DMS79 treated with DMSO at 0.1 percent for 48 hours (cell line): ENCODE measurements at places on chromosomes 1 and 21.

DNA sequence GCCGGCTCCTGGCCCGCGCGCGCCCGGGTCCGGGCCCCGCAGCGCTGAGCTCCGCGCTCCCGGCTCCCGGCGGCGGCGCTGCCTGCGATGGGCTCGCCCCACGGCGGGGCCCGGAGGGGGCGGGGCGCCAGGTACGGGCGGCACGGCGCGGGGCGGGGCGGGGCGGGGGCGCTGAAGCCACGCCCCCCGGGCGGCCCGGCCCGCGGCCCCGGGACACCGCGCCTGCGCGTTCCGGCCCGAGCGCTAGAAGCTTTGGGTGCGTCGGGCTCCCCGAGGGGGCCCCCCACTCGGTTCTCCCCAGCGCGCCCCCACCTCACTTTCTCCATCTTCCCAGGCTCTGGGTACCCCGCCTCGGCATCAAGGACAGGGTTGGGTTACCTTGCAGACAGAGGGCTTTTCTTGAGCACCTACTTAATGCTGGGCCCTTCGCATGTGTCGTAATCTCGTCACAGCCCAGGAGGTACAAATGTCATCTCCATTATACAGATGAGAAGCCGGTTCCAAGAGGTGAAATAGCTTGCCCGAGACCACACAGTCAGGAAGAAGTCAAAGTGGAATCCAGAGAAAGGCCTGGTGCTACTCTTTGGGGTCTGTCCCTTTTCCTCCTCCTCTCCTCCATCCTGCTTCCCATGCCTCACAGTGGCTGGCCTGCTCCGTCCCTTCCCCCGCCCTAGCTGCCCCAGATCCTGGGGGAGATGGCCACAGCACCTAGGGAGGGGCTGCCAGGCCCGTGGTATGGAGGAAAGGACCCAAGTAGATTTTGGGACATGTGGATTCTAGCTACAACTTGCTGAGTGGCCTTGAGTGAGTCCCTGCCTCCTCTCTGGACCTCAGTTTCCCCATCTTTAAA is 46.5 kb downstream of the RAP1GAP start:
- DNase-seq: no peak

- no peak for DNase-seq
Measured at GRCh38 chr1:8662380-8663072, 154.9 kb downstream of the RERE start.

DNA sequence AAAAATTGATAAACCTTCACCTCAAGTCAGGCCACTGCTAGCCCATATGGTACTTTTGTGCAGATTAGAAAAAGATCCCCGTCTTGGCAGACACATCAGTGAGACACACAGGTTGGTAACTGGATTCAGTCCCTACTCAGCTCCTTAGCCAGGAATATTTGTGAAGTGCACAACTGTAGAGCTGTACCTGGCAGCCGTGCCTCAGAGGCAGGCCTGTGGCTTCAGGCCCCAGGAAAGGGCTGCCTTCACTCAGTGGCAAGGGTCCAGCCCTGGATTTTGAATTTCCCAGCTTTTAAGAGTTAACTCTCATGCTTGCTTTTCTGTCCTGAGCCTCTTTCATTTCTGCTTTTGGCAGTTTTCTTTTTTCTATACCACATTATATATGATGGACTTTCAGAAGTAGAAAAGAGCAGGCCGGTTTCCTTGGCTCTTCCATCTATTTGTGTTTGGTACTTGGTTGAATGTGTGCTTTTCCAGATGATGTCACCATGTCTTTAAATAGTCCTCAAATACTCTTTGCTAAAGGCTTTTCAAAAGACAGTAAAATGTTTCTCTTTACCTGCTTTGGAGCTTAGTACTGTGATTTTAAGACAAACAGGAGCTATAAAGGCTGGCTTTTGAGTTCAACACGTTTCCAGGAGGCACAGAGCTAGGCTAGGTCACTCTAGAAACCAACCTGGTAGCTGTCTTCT is 186.6 kb downstream of the AK5 start:
- no peak for DNase-seq

DNA sequence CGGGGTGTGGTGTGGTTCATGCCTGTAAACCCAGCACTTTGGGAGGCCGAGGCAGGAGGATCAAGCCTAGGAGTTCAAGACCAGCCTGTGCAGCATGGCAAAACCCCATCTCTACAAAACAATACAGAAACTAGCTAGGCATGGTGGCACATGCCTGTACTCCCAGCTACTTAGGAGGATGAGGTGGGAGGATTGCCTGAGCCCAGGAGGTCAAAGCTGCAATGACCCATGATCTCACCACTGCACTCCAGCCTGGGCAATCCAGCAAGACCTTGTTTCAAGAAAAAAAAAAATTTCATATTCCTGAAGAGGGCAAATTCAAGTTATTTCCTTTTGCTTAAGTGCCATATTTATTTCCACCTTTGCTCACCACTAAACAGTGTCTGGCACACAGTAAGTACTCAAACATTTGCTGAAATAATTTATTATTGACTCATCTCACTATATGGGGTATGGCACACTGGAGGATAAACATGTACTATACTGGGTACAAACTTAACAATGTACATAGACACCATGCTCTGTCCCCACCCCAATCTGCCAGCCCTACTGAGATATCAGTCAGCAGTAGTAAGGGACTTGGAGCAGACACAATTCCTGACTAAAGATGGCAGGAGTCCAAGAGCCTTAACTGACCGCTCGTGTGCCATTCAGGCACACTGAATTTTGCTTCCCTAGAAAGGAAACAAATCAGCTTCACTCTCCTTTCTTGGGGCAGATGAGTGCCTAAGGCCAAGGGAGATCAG is 15.5 kb downstream of the MEAF6 start:
- DNase-seq: no peak

GRCh38 chr1:101291562-101292380 is 55.0 kb downstream of the S1PR1 start:
- DNase-seq: no peak

GRCh38 chr1:29397256-29397590 is 160.9 kb downstream of the PTPRU start:
- DNase-seq: no peak

- DNase-seq: no peak
Measured at GRCh38 chr1:172630868-172631267, 28.0 kb upstream of the FASLG start.

DNA sequence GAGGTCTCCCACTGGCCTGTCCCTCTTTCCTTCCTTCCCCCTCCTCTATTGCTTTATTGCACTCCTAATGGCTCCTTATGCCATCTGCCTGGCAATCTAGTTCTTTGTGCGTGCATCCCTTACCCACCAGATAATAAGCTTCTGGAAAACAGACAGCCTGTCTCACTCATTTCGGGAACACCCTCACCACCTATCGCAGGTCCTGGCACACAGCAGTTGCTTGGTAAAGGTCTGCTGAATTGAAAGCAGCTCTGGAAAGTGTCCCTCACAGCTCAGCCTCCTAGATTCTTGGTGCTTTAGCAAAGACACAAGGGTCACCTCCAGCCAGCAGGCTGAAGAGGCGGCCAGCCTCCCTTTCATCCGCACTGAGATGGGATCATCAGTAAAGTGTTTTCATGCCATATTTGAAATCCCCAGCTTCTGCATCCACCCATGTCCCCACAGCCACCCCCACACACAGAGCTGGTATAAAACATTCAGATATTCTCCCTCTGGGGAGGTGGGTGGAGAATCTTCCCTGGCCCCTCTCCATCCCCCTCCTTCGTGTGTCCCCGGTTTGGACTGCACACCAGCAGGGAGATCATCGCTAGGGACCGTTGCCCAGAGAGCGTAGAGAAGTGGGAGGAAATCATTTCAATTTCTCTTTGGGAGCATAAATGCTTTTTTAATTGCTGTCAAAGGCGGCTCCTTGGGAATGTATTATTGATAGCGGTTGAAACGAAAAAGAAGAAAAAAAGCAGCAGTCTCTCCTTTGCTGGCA is 29.1 kb upstream of the ATP2B4 start:
- no peak for DNase-seq

DNA sequence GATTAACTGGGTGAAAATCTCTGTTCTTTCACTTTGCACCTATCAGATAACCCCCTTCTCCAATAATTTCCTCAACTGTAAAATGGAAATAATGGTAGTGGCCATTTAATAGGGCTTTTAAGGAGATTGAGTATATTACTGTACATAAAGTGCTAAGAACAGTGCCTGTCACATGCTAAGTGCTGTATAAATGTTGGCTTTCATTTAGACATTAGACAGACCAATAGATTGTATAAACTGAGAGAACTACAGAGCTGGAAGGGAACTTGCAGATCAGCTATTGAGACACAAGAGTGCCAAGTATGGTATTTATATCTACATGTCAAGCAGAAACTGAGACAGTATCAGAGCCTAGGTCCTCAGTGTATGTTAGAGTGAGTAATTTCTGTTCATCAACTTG is 934.7 kb downstream of the PLA2G4A start:
- no peak for DNase-seq

- no peak for DNase-seq
Measured at GRCh38 chr1:225990705-225991464, 8.3 kb downstream of the SDE2 start.

GRCh38 chr1:155044812-155045657 is 6.1 kb upstream of the ADAM15 start:
- DNase-seq: peak; percentile 50

GRCh38 chr1:96515430-96515829 is 206.2 kb upstream of the PTBP2 start:
- DNase-seq: no peak

DNA sequence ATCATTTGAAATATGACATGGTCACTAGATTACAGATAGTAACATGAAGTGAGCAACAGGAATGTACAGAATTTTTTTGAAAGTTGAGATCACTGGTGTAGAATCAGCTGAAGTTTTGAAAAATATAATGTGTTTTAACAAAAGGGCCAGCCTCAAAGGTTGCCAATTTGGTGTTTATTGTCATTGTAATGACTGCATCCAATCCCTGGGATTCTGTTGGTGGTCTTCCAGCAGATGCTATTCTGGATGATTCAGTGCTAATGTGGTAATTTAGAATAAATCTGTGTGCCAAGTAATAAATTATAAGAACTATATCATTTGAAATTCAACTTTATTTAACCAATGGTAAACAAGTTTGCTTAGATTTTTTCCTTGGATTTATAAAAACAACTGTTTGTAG is 436.4 kb upstream of the PKN2 start:
- no peak for DNase-seq

DNA sequence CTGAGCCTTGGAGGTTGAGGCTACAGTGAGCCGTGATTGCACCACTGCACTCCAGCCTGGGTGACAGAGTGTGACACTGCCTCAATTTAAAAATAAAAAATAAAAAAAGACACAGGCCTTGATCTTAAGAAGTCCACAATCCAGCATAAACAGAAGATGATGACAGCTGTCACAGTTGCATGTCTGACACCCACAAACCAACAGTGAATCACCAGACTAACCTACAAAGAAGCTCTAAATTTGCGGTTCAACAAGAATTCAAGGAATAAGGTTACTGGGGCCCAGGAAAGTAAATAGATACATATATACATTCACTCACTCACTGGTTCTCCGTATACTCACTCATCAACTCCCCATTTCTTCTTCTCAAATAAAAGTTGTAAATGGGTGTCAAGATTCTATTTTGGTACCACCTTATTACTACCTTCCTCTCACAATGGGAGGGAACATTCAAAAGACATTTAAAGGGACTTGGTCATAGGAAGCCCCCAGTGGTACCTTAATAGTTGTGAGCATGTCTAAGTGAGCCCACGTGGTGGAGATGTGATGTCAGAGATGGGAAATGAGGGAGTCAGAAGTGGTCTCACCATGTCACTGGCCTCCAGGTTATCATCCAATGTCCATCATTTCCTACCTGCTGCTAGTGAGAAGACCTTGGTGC is 66.9 kb upstream of the PRDX6 start:
- no peak for DNase-seq

DNA sequence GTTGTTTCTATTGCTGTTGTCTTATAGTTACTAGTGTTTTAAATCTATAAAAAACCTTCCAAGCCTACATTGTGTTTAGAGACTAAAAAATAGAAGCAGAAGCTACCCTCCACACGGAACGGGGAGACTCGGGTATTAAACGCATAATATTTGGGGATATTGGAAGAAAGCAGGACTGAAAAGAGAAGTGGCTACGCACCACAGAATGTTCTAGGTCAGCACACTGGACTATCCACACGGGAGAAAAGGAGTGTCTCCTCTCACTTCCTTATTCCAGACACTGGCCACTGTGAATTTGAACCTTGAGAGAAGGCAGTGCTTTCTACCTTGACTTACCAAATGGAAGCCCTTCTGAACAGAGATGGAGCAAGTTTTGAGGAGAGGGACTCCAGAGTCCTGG is 1.0 kb upstream of the OR10J4 start:
- DNase-seq: no peak

DNA sequence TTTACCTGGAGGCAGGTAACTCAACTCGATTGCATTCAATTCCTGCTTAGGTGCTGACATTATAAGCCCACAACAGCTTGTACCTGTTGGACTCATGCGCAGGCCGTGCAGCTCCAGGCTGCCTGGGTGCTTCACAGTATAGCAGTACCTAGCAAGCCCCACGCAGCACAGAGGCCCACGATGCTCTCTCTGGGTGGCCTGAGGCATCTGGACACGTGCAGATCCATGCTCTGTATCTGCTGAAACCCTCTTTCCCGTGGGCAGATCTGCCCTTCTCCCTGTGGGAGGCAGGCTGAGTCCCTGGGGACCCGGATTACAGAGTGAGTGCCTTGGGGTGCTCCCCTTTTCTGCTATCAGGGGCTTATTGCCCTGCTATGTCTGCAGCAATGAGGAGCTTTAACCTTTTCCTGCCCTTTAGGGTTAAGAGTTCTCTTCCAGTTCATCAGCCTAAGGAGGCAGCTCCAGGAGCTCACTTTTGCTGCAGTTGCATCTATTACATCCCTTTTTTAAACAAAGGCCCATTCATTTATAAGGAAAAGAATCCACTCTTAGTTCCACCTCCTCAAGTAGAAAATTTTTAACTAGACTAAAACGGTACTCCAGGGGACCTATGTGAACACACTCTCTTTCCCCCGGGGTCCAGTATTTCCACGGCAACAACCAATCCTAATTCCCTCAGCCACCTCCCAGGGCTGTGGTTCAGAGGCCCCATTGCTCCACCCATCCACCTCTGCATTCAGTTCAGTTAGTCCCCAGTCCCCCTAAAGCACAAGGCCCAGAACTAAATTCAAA is 19.3 kb downstream of the ITPKB start:
- DNase-seq: no peak

- DNase-seq: peak; percentile 6
Measured at GRCh38 chr1:163471779-163472650, 150.3 kb downstream of the NUF2 start.

- DNase-seq: peak; percentile 61
Measured at GRCh38 chr1:31880957-31881687, 57.0 kb downstream of the PTP4A2 start.

GRCh38 chr1:225253173-225253572 is 174.7 kb downstream of the LBR start:
- DNase-seq: no peak

DNA sequence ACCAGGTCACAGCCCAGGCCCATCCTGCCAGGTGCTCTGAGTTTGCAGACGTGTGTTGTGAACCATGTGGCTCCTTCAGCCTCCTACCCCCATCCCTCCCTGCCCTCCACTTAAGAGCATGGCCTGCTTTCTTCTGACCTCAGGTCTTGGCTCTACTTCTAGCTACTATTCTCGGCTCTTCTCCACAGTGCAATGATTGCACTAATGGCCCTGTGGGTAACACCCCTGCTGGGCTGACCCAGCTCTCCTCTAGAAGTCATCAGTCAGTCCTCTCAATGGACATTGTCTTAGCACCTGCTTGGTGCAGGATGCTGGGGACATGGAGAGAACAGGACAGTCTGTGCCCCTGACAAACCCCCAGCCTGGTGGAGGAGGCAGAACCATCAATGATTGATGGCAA is 22.2 kb upstream of the IFFO2 start:
- DNase-seq: peak; percentile 16
